NCI-H187 treated with DMSO at 0.1 percent for 48 hours (cell line): ENCODE measurements at places on chromosomes 6 and 20.

- no peak for DNase-seq
Measured at GRCh38 chr6:5205877-5206850, 54.6 kb downstream of the LYRM4 start.

GRCh38 chr6:108203189-108204112 lies 37.6 kb downstream of the NR2E1 start:
- DNase-seq: no peak

DNA sequence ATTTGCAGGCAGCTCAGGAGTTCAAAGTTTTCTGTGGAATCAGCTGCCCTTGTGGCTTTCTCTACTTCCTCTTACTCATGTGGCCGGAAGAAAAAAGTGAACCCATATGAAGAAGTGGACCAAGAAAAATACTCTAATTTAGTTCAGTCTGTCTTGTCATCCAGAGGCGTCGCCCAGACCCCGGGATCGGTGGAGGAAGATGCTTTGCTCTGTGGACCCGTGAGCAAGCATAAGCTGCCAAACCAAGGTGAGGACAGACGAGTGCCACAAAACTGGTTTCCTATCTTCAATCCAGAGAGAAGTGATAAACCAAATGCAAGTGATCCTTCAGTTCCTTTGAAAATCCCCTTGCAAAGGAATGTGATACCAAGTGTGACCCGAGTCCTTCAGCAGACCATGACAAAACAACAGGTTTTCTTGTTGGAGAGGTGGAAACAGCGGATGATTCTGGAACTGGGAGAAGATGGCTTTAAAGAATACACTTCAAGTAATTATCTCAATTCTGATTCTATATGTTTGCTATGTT lies 1.1 kb downstream of the MGME1 start:
- no peak for DNase-seq

- no peak for DNase-seq
Measured at GRCh38 chr6:3910106-3910663, 61.0 kb downstream of the FAM50B start.

- DNase-seq: no peak
Measured at GRCh38 chr6:5072440-5072839, 12.7 kb upstream of the PPP1R3G start.

DNA sequence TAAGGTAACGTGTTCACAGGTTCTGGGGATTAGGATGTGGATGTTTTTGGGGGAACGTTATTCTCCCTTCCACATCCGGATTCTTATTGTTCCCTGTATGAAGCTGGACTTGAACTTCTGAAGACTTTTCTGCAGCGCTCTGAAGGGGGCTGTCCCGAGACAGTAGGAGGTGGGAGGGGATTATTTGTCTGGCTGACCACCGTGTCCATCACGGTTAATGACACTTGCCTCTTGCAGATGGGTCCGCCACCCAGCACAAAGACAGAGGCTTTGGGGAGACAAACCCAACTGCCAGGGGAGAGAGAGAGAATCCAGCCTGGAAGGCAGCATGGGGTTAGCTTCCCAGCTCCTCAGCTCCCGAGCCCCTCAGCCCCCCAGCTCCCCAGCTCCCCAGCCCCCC lies 16.7 kb downstream of the ZDHHC14 start:
- no peak for DNase-seq

GRCh38 chr20:44460795-44461141 lies 14.9 kb upstream of the TTPAL start:
- no peak for DNase-seq

DNA sequence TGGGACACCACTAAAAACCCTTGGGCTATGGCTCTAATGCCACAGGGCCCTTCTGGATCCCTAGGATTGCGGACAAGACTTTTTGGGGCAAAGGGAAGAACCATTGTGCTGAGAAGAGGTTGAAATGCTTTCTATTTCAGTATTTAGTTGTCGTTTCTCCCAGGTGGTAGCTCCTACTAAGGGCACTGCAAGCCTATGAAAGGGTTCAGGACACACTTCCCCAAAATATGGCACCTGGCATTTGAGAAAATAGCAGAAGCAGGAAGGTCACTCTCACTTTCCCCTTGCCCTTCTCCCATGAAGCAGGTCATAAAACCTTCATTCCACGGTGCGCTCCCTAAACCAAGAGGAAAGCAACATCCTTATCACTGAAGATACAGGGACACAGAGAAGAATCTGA lies 125.4 kb upstream of the GPR6 start:
- no peak for DNase-seq

DNA sequence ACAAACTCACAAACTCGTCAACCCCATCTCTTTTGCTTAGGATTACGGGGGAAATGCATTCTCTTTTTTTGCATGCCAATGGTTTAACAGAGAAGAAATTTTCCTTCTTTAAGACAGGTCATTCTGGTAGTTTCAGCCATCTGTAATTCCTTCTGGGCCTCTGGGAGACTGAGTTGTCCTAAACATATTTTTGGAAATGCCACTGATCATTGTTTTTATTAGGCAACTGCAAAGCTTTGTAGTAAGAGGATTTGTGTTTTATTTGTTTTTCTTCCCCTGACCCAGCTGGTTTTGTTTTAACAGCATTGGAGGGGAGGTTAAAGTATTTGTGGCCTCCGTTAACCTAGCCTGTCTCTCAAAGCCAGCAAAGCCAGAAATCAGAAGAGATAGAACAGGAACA lies 73.1 kb upstream of the ISM1 start:
- no peak for DNase-seq
